ENCODE measurements at places on chromosomes 16 and 17.

DNA sequence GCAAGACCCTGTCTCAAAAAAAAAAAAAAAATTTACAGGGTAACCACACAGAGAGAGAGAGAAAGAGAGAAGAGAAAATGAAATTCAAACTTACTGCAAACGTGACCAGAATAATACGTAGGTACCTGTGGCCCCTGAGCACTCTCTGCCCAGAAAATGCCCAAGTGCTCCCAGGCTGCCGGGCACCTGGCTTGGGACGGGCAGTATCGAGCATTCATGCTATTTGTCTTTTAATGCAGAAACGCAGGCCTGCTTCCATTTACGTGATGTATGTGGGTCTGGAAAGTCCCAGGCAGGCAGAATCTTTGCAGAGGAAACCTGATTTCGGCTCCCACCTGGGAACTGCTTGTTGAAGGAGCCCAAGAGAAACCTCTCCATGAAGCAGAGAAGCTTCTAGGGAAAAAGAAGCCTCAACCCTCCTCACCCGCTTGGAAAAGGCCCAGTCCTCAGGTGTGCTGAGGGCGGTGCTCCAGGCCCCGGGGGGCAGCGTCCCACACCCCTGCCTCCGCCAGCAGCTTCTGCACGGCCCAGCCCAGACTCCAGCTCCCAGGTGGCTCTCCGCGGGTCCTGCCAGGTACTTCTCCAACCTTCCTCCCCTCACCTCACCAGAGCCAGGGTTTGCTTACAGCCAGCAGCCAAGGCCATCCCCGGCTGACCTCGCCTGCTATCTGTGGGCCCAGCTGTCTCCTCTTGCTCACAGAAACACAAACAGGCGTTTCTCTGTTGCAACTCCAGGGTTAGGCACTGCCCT lies 14.0 kb downstream of the RPH3AL start:
- no peak for DNase-seq

GRCh38 chr17:78826421-78826820 lies 14.2 kb downstream of the USP36 start:
- no peak for DNase-seq

GRCh38 chr16:72621651-72622050 lies 426.3 kb downstream of the ZFHX3 start:
- no peak for DNase-seq

DNA sequence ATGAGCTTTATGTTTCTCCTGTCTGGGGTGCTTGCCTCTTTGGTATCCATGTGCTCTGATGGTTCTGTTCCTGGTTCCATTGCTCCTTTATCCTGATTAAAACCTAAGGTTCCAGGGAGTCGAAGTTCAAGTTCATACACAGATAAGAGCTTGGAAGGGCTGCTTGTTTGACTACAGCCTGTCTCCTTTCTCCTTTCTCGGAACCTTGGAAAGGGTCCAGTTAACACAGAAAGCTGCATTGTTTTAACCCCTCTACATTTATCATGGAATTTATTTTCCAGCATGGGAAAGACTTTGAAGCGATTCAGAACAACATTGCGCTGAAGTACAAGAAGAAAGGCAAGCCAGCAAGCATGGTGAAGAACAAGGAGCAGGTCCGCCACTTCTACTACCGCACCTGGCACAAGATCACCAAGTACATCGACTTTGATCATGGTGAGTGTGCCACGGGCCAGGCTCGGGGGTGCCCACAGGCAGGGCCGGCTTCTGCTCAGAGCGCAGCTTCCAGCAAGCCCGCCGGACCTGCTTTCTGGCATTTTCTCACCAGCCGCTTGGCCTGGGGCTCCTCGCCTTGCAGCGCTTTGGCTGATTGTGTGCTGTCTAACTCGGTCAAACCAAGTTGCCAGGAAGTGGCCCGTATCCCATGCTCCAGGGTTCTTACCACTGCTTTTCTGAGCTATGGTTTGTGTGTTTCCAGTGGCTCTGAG lies 19.9 kb downstream of the CRAMP1 start:
- DNase-seq: no peak

DNA sequence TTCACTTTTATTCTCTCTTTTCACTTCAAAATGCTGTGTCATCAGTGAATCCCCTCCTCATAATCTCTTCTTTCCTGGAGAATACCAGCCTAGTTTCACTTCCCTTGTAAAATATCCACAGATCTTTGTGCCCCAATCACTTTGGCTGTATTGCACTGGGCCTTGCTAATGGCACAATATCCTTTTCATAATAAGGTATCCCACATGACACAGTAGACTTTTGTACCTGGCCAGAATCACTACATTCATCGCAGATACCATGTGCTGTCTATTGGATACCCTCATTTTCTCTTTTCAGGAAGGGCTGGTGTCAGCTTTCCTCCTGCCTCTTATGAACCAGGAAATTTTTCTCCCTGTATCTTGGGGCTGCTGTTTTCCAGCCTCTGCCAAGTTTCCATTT lies 25.7 kb upstream of the TOX3 start:
- DNase-seq: no peak
